ENCODE measurements at places on chromosomes 12 and 14.

- DNase-seq: peak; percentile 36
Measured at GRCh38 chr12:97229004-97229403, 233.6 kb upstream of the RMST start.

DNA sequence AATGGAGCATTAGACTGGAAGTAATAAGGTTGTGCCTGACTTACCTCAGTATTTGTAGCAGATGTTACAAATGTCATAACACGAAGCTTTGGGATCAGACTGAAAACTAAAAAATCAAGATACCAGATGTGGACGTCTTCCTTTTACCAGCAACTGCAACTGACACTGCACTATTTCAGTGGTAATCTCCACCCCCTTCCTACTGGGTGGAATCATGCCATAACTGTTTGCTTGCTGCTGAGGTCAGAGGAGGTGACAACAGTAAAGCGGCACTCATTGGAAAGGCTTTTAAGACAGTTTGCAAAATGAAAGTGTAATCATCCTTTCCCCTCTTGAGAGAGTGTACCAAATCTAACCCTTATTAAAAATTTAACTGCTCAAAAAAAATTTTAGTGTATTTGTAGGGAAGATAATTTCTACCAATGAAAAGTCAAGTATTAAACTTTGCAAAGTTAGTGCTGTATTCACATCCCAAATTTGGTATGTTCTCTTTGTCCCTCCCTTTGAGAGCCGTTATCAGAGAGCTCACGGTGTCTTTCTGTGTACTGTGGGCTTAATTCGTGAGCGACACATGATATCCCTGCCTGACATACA, 420.7 kb downstream of the NPAS3 start:
- DNase-seq: no peak

GRCh38 chr14:67650694-67651093, 23.7 kb downstream of the VTI1B start:
- no peak for DNase-seq

DNA sequence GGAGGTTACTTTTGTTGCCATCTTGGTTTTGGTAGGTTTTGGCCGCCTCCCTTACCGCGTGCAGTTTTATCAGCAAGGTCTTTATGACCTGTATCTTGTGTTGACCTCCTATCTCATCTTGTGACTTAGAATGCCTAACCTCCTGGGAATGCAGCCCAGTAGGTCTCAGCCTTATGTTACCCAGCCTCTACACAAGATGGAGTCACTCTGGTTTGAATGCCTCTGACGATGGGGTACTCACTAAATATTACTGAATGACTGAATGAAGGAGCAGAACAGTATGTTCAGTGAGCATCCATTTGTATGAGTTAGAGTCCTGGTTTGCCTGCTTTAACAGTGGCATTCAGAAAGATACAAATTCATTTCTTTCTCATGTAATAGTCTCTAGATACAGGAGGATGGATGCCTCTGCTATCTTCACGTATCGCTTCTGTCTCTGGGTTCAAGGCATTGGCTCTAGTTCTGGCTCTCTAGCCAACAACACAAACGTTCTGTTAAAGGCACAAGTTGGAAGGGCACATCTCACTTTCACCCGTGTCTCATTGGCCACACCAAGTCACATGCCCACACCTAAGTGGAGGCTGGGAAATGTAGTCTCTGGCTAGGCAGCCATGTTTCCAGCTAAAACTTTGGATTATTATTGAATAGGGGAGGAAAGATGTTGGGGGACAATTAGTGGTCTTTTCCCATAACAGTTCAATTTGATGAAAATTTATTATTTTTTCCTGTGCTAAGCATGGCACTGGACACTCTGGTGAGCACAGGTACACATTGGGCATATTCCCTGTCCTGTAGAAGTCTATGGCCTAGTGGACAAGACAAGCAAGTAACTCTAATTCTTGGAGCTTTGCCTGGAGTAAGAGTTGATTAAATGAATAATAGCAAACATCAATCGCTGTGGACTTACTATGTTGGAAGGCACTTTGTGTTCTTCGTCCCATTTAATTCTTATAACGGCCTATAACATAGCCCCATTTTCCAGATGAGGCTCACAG, 75.2 kb upstream of the RPH3A start:
- peak; percentile 24 for DNase-seq

DNA sequence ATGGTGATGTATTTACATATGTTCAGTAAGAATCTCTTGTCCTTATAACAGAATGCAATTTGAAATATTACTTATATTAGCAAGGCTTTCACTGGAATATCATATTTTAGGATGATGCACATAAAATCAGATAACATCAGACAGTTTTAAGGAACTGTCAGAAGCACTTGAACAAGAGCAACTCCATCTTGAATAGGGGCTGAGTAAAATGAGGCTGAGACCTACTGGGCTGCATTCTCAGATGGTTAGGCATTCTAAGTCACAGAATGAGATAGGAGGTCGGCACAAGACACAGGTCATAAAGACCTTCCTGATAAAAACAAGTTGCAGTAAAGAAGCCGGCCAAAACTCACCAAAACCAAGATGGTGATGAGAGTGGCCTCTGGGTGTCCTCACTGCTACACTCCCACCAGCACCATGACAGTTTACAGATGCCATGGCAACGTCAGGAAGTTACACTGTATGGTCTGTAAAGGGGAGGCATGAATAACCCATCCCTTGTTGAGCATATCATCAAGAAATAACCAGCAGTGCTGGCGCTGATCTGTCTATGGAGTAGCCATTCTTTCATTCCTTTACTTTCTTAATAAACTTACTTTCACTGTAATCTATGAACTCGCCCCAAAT, 27.6 kb upstream of the ETV6 start:
- DNase-seq: no peak

GRCh38 chr12:122860040-122860853, 25.0 kb downstream of the HIP1R start:
- peak; percentile 87 for DNase-seq

DNA sequence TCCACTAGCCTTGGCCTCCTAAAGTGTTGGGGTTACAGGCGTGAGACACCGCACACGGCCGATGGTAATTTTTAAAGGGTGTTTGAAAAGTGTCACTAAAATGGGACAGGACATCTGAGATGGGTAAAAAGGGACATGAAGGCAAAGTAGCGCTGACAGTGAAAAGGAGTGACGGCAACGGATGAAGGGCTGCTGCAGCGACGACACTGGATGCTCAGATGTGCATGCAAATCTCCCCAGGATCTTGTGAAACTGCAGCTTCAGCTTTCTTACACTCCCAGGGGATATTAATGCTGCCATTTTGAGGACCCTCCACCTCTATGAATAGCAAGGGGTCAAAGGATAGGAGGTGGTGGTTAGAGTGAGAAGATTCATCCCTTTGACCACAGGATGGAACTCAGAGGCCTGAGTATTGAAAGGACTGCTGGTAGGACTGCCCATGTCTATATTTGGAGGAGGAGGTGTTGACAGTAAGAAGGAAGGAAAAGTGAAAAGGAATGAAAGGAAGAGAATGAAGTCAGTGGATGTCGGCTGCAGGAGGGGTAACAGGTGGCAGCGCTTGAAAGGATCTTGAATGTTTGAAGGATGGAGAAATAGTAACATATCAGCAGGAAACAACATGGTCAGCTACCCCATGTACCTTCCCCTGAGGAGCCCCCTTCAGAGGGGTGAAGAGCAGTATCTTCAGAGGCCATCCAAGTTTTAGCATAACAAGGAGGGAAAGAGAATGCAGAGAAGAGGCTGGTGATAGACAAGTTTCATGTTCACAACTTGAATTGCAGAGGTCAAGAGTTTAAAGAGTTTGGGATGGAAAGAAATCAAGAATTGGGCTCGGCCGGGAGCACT, 37.1 kb downstream of the CLIP1 start:
- DNase-seq: no peak

- DNase-seq: no peak
Measured at GRCh38 chr12:95004610-95005009, 1.1 kb upstream of the NDUFA12 start.

DNA sequence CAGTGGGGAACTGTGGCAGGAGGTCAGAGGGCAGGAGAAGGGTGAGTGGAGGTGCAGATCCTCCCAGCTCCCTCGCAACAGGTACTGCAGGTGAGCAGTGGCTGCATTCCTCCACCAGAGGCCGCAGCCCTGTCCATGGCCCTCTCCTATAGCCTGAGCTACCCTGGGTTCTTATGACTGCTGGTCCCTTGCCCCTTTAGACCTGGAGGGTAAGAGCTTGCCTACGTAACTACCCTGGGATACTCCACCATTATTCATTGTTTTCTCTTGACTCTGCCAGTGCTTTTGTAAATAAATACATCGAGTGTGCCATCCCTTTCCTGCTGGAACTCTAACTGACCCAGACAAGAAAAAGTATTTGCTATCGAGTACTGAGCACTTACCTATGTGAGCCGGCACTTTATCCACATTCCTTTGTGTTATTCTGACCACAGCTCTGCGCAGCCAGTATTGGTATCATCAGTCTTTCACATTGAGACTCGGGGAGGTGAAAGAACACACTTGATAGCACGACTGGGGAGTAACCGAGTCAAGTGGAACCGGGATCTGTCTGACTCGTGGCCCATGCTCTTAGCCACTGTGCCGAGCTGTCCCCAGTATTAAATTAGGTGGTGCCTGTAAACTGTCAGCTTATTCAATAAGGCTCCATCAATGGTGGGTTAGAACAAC, 38.5 kb downstream of the LTBP2 start:
- DNase-seq: no peak

- DNase-seq: no peak
Measured at GRCh38 chr12:2117541-2117940, 64.8 kb downstream of the CACNA1C start.

DNA sequence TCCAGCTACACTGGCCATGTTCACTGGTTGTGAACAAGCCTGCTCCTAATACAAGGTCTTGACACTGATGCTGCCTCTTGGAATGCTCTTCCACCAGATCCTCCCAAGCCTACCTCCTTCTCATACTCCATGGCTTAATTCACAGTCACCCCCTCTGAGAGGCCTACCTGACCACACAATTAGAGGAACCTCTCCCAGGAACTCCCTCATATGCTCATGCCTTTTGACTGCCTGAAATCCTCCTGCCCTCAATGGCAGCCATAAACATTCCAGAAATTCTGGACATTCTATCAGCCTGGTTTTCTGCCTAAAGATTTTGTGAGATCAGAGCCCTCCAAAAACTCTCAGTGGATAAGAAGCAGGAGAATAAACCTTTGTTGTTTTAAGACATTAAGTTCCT, 340.2 kb downstream of the C12orf75 start:
- DNase-seq: no peak

GRCh38 chr12:60947533-60947932, 1312.7 kb upstream of the USP15 start:
- DNase-seq: no peak

GRCh38 chr12:10194160-10194670, 15.4 kb downstream of the TMEM52B start:
- no peak for DNase-seq

DNA sequence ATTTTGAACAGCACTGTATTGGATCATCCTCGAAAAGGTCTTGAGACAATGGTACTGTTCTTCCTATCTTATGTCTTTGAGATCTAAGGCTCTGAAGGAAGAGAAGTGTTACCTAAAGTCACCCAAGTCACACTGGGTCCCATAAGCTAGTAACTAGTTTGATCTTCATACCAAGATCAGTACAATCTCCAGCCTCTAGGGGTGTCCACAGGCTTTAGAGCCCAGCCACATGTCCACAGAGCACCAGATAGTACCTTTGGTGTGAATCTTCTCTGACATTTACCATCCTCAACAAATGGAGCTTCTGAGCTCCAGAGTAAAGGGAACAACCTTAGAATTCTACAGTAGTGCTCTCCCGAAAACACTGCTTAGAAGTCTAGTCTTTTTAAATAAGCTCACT, 78.7 kb downstream of the KSR2 start:
- no peak for DNase-seq

GRCh38 chr12:13376610-13377373, 180.3 kb downstream of the EMP1 start:
- no peak for DNase-seq

- no peak for DNase-seq
Measured at GRCh38 chr14:77923131-77923936, 123.4 kb downstream of the ADCK1 start.

- DNase-seq: no peak
Measured at GRCh38 chr12:77324416-77324762, 259.0 kb upstream of the E2F7 start.
